ENCODE measurements at places on chromosomes 1 and 21. TPM values are rescaled to one million over a fixed set of nuclear protein-coding genes. Genes with fewer than 3 reads are reported as not detected.
A peak's percentile ranks its signal among the peaks of the same experiment; 100 is the strongest.

GRCh38 chr1:58162952-58163550, 383.5 kb downstream of the OMA1 start:
- H3K27ac ChIP-seq: no peak overlapping the region
- H3K4me3 ChIP-seq: no peak overlapping the region
- H3K27me3 ChIP-seq: no peaks in the 10 kb centered on the region

GRCh38 chr1:151944857-151945575, 35.7 kb upstream of the THEM4 start:
- H3K4me1 ChIP-seq: peaks cover 43% of the 10 kb centered on the region
- peak overlapping the region; percentile 88 for H3K27ac ChIP-seq
- no peak for DNase-seq
- no peaks in the 10 kb centered on the region for H3K36me3 ChIP-seq

DNA sequence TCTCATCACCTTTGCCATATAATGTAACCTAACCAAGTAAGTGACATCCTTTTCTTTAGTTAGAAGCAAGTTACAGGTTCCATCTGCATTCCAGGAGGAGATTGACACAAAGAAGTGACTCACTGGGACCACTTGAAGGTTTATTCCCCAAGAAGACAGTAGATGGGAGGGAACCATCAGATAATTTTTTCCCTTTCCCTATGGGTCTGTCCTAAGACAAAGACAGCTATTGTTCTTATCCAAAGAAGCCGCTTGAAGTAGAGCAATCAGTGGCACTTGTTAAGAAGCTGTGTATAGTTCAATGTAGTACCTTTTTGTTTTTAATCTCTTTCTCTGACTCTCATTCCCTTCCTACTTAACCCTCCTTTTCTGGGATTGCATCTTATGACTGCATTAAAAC, 139.9 kb upstream of the B3GALT2 start:
- no peaks in the 10 kb centered on the region for H3K36me3 ChIP-seq
- no peak overlapping the region for H3K4me3 ChIP-seq
- no peak overlapping the region for H3K27ac ChIP-seq
- no peaks in the 10 kb centered on the region for H3K4me1 ChIP-seq
- no peaks in the 10 kb centered on the region for H3K27me3 ChIP-seq

GRCh38 chr21:15687208-15687607, 42.6 kb upstream of the USP25 start:
- no peaks in the 10 kb centered on the region for H3K27me3 ChIP-seq
- no peak overlapping the region for H3K4me3 ChIP-seq
- H3K27ac ChIP-seq: no peak overlapping the region
- no peaks in the 10 kb centered on the region for H3K36me3 ChIP-seq
- DNase-seq: no peak

- DNase-seq: no peak
- peaks cover 2% of the 10 kb centered on the region for H3K27me3 ChIP-seq
- no peak overlapping the region for H3K4me3 ChIP-seq
- no peak overlapping the region for H3K27ac ChIP-seq
- no peaks in the 10 kb centered on the region for H3K4me1 ChIP-seq
Measured at GRCh38 chr1:168966636-168967035, 139.9 kb upstream of the ATP1B1 start.

- H3K27ac ChIP-seq: no peak overlapping the region
- no peaks in the 10 kb centered on the region for H3K27me3 ChIP-seq
- no peaks in the 10 kb centered on the region for H3K4me1 ChIP-seq
- no peaks in the 10 kb centered on the region for H3K36me3 ChIP-seq
- DNase-seq: no peak
- no peak overlapping the region for H3K4me3 ChIP-seq
Measured at GRCh38 chr1:45385302-45385701, 45.1 kb upstream of the MUTYH start.

DYNLT5 gene
- not detected for total RNA-seq

OR2L8 gene
- total RNA-seq: not detected

GRCh38 chr1:238177960-238178645, 287.4 kb upstream of the ZP4 start:
- no peak for DNase-seq
- H3K27ac ChIP-seq: no peak overlapping the region
- no peaks in the 10 kb centered on the region for H3K4me1 ChIP-seq
- no peaks in the 10 kb centered on the region for H3K36me3 ChIP-seq
- no peak overlapping the region for H3K4me3 ChIP-seq

DNA sequence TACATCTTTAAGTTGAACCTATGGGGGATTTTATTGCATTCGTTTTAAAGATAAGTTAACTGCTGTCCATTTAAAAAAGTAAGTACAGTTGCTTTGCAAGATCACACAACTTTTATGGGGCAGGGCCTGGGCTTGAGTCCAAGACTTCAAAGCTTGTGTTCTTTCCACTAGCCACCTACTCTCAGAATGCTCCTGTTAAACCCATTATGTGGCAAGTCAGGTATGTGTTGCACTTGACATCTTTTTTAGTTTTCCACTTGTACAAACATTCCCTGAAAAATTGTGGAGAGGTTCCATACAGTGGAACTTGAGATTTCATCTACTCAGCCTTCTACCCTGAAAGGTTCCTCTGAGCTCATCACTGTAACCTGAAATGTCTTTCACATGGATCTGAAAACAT, 235.5 kb upstream of the SGIP1 start:
- no peak overlapping the region for H3K27ac ChIP-seq
- H3K4me3 ChIP-seq: no peak overlapping the region
- no peak for DNase-seq
- peaks cover 55% of the 10 kb centered on the region for H3K4me1 ChIP-seq

GRCh38 chr21:42561762-42562650, 48.4 kb downstream of the SLC37A1 start:
- DNase-seq: no peak
- H3K4me3 ChIP-seq: no peak overlapping the region
- peak overlapping the region; percentile 18 for H3K27ac ChIP-seq
- peaks cover 2% of the 10 kb centered on the region for H3K36me3 ChIP-seq

ADGRB2 gene
- 0.81 TPM for total RNA-seq

GRCh38 chr1:184708084-184708676, 46.5 kb downstream of the EDEM3 start:
- peaks cover 59% of the 10 kb centered on the region for H3K36me3 ChIP-seq
- H3K27me3 ChIP-seq: no peaks in the 10 kb centered on the region
- no peak overlapping the region for H3K4me3 ChIP-seq
- H3K27ac ChIP-seq: no peak overlapping the region
- H3K4me1 ChIP-seq: peaks cover 1% of the 10 kb centered on the region

- no peak overlapping the region for H3K4me3 ChIP-seq
- H3K36me3 ChIP-seq: no peaks in the 10 kb centered on the region
- DNase-seq: no peak
Measured at GRCh38 chr1:17214876-17215544, 10.1 kb downstream of the PADI1 start.

GRCh38 chr1:76418531-76418930, 344.0 kb downstream of the ST6GALNAC3 start:
- no peaks in the 10 kb centered on the region for H3K36me3 ChIP-seq
- no peaks in the 10 kb centered on the region for H3K4me1 ChIP-seq
- no peak overlapping the region for H3K4me3 ChIP-seq
- no peak for DNase-seq
- H3K27ac ChIP-seq: no peak overlapping the region

Data from activated CD4-positive, alpha-beta memory T cell treated with anti-CD3 and anti-CD28 coated beads, Interleukin-2, amount 10 ng/mL, durations not matched to agents 7 days and 5 days (primary cell).